ENCODE measurements at places on chromosomes 12 and 14.
A peak's percentile ranks its signal among the peaks of the same experiment; 100 is the strongest.

DNA sequence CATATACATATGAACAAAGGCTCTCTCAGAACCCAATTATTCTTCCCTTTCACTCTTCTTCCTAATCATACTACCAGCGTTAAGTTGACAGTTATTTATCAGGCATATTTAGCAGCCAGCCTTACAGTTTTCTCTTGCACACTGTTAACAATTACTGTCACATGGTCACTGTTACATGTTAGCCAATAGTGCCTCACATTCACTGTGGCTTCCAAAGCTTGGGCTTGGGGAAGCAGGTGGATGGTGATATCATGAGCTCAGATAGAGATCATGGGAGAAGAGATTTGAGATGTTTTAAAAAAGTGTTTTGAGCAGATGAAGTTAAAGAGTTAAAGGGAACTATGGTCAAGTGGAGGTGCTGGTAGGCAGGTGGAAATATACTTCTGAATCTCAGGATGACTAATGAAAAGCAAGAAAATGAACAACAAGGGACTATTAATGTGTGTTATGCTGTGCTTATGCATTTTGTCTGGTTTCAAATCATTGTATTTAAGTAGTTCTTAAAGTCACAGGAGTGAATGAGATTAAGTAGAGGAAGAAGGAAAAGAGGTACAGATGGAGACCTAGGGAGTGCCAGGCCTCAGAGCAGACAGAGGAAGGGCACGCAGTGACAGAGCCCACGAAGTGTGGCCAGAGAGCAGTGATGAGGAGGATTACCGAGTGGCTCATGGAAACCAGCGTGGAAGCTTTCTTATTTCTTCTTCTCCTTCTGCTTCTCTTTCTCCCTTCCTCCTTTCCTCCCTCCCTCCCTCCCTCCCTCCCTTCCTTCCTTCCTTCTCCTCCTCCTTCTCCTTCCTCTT is 39.6 kb downstream of the BICD1 start:
- no peak for DNase-seq

- no peak for DNase-seq
Measured at GRCh38 chr14:74965486-74966153, 10.2 kb upstream of the PGF start.

DNA sequence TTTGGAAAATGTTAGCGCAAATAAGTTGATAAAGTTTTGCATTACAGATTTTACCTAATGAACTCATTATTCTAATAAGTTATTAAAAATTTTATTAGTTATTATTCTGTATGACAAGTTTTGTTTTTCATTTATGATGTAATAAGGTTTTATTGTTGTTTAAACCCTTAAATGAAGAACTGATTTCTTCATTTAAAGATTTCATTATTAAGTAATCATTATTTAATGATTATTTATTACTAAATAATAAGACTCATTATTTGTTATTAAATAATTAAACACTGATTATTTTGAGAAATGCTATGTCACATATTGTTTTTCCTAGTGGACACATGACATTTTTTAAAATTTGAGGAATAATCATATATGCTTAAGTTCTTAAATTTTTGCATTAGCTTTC is 34.2 kb downstream of the USP15 start:
- no peak for DNase-seq

GRCh38 chr12:76384560-76384959 is 36.3 kb upstream of the BBS10 start:
- no peak for DNase-seq

DNA sequence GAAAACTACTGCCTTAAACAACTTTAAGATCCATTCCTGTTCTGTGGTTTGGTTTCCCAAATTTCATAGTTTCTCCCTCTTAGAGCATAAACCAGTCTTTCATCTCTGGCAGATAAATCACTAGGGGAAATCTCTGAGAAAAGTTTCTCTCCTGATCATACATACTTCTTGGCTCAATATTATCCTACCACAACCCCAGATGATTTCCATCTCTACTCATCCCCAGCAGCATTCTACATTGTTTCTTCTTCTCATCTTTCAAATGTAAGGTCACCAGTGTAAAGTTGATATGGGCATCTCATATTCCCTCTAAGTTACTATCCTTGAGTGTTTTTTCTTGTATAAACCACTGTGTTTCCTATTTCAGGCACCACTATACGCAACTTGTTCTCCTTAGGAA is 45.9 kb upstream of the PLEKHG7 start:
- DNase-seq: no peak

GRCh38 chr12:71942259-71942658 is 3.6 kb downstream of the TPH2 start:
- no peak for DNase-seq

DNA sequence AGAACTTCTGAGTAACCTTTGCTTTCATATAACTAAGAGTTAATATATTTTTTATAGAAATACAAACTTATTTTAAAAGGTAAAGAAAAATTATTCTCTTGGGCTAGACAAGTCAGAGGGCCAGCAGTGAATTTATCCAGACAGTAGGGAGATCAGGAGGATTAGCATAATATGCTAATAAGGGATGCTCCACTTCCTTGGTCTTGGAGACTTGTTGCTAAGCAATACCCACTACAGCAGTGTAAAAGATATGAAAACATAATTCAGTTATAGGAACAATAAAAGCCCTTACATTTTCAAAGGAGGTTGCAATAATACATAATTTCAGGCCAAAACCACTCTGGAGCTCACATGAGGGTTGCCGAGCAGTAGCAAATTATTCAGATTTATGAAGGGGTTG is 615.6 kb downstream of the KCNH5 start:
- no peak for DNase-seq

- no peak for DNase-seq
Measured at GRCh38 chr14:35147711-35148110, 25.4 kb downstream of the PRORP start.

- peak; percentile 59 for DNase-seq
Measured at GRCh38 chr12:103705927-103706326, 118.9 kb downstream of the STAB2 start.

DNA sequence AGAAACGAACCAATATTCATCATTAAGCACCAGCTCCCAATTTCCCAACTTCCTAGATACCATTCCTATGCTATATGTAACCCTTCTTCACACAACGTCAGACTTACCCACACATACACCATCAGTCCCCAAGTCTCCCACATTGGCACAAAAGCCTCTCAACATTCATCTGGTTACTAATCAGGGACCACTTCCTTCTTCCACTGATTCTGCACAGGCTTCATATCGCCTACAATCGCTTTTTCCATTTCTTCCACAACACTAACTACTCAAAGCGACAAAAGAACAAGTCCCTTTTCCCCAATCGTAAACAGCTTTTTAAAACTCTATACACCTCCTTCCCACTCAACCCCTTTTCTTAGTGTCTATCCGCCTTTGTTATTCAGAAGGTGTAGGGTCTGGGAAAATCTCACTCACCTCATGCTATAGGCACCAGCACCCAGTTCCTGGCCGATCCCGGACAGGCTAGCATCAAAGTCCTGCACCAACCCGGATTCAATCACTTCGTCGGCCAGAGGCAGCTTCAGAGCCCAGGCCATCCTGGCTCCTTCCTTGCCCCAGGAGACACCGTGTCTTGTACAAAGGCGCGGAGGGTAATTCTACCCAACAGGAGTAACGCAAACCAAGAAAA is 936 bp downstream of the TFCP2 start:
- no peak for DNase-seq

DNA sequence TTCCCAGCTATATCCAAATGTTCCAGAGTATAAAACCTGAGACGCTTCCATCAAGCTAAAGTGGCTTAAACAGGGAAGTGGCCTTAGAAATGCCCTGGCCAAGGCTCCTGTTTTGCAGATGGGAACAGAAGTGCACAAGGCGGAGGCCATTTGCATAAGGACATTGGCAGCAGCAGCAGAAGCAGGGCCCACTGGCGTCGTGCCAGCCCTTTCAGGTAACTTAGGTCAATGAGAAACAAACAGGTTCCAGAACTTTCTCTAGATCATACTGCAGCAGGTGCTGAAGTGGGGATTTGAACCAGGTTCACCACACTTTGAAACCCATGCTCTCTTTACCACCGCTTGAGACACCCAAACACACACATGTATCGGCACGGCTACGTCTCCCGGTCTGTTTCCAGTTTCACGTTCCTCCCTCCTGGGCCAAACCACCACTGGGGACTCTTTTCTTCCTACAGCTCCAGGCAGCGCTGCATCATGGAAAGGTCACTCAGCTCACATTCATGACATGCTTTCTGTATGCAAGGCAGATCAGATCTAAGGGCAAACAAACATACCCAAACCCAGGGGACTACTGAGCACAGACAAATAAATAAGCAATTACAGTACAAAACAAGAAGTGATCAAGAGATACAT is 46.0 kb upstream of the PLEKHG6 start:
- DNase-seq: no peak

DNA sequence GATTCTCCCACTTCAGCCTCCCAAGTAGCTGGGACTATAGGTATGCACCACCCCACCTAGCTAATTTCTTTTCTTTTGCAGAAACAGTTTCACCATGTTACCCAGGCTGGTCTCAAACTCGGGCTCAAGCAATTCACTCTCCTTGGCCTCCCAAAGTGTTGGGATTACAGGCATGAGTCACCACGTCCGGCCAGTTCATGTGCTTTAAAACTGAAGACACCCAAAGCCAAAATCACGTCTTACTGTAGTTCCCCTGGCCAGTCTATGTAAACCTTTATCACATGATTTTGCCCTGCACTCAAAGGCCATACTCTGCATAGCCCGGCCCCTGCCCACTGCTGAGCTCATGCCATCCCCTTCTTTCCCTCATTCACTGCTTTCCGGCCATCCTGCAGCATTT is 4.5 kb downstream of the ALKBH2 start:
- DNase-seq: no peak

DNA sequence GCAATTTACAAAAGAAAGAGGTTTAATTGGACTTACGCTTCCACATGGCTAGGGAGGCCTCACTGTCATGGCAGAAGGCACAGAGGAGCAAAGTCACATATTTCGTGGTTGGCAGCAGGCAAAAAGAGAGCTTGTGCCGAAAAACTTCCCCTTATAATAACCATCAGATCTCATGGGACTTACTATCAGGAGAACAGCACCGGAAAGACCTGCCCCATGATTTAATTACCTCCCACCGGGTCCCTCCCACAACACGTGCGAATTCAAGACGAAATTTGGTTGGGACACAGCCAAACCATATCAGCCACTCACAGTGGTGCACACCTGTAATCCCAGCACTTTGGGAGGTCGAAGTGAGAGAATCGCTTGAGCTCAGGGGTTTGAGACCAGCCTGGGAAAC is 68.5 kb downstream of the FBXL14 start:
- DNase-seq: no peak

DNA sequence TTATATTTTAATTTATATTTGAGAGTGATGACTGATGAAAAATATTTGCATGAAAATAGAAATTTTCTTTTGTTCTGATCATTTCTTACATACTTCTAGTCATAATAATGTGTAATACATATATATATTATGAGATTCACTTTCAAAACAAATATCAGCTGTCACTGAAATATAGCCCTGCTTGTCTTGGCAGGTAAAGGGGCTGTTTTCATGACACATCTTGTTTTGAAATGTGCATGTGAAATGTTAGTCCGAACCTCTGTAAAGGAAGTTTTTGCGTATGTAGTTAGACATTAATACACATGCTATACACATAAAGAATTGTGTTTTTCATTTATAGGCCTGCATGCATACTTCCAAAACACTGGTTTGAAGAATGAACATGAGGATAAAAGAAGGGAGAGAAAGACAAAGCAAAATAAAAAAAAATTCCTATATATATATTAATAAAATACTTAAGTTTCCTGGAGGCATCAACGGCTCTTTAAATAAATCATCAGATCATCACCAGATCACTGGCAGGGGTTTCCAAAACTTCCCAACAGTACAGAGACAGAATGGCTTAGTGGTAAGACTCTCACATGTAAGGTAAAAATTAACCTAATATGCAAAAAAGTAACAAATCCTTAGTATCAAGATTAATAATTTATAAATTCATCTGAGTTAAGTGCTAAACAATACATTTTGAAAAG is 60.1 kb downstream of the SEL1L start:
- no peak for DNase-seq

- DNase-seq: no peak
Measured at GRCh38 chr12:53820514-53821306, 68.9 kb upstream of the CISTR start.

GRCh38 chr12:124403273-124403672 is 108.4 kb downstream of the RFLNA start:
- DNase-seq: no peak

GRCh38 chr12:94264736-94265485 is 116.5 kb downstream of the PLXNC1 start:
- DNase-seq: no peak

GRCh38 chr12:3225154-3225795 is 148.1 kb downstream of the TSPAN9 start:
- DNase-seq: no peak

- DNase-seq: peak; percentile 45
Measured at GRCh38 chr12:51815571-51815970, 32.9 kb downstream of the FIGNL2 start.

DNA sequence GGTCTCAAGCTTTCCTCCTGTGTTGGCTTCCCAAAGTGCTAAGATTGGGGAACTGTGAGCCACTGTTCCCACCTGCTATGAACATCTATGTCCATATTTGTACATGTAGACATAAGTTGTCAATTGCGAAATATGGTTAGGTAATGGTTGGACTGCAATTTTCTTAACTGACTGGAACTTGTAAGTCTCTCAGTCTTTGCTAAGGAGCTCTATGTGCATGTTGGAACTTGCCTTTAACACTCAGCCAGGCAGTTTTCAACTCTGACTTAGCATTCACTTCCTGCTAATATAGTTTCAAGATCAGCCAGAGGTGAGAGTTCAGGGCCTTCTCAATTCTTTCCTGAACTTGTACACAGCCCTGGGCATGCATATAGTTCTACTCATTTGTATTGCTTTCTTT is 44.5 kb upstream of the EEA1 start:
- no peak for DNase-seq

GRCh38 chr12:132490422-132491137 is 629 bp downstream of the FBRSL1 start:
- peak; percentile 66 for DNase-seq

DNA sequence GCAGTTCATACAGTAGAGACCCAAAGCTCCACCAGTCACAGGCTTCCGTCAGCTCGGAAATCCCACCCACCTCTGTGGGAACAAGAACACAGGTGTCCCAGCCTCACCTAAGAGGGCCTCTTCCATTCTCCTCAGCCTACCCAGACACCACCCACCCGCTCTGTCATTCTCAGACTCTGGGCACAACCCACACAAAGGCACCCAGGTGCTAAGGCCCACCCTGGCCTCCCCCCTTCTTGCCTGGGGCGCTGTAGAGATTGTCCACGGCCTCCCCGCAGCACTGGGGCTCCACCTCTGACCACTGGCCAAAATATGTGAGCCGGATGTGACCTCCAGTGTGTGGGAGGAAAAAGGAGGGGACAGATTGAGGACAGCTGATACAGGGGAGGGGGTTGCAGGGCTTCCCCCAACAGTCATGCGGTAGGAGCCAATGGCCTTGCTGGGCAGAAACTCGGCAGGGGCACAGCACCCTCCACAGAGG is 14.2 kb downstream of the RPS6KL1 start:
- DNase-seq: no peak

GRCh38 chr12:110379197-110379596 is 24.3 kb downstream of the ANAPC7 start:
- DNase-seq: no peak

Data from iPS-NIHi11 (cell line).